ENCODE measurements at places on chromosomes 3 and 15.
A peak's percentile ranks its signal among the peaks of the same experiment; 100 is the strongest.

- DNase-seq = no peak
Measured at GRCh38 chr3:129245141-129245540, 4.3 kb upstream of the COPG1 start.

DNA sequence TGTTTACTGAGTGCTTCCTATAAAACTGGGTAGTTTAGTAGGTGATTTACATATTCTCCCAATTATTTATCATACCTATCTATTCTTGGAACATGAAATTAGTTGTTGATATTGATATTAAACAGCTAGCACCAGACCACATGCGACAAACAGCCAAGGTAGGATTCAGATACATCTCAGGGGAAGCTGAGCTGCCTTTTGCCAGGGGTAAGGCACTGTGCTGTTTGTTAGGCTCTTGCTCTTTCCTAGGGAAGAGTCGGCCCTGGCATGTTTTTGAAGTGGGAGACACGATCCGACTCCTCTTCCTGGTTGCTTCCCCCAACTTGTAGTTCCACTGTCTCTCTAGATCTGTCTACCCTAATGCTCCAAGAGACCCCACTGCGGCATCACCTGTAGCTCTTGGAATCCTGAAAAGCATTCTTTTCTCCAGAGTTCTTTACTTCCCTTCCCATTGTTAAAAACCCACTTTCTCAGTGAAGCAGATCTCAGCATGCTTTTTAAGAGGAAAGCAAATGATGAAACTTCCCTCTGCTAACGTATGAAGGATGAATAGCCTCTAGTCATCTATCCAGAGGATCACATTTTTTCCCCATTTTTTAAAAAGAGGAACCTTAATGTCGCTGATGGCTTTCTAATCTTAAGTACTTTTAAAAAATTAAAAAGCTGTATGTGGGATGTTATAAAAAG lies 138.4 kb downstream of the GHSR start:
- DNase-seq = no peak

GRCh38 chr3:36381311-36381956 lies 1.1 kb downstream of the STAC start:
- DNase-seq = no peak

DNA sequence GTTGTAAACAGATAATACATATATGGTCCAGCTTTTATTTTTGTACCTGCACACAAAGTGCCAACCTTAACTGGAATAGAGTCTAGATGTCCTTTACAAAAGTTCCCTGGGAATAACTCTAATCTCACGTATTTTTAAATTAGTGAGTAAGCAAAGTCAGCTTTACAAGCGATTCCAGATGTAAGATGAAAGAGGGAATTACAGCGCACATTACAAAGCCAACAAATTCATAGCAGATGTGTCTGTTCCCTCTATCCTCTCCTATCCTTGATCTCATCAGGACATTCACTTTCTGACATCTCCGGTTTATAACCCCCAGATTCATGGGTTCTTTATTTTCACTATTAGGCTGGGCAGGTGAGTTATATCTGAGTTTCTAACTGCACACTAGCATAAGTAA lies 406.8 kb upstream of the ZNF385D start:
- no peak for DNase-seq

DNA sequence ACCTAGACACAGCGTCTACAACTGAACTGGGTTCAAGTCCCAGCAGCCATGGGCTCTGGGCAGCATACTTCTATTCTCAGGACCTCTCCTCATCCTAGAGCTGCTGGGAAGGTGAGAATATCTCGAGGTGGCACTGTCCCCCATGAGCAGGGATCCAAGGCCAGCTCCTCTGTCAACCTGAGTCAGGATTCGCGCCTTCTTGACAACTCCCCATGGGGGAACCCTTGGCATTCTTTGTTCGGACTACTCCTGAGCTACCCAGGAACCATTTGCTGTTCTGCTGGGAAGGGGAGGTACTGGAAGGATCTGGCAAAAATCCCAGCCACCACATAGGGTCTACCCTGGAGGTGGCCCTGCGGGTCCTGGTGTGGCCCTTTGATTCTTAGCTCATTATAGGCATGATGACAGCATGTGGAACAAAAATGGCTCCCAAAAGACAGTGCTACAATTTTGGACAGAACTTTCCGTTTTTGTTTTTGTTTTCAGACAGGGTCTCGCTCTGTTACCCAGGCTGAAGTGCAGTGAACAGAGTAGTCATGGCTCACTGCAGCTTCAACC lies 22.3 kb downstream of the PLXNB1 start:
- DNase-seq = no peak

GRCh38 chr15:63402498-63403253 lies 21.0 kb upstream of the CA12 start:
- DNase-seq = no peak

DNA sequence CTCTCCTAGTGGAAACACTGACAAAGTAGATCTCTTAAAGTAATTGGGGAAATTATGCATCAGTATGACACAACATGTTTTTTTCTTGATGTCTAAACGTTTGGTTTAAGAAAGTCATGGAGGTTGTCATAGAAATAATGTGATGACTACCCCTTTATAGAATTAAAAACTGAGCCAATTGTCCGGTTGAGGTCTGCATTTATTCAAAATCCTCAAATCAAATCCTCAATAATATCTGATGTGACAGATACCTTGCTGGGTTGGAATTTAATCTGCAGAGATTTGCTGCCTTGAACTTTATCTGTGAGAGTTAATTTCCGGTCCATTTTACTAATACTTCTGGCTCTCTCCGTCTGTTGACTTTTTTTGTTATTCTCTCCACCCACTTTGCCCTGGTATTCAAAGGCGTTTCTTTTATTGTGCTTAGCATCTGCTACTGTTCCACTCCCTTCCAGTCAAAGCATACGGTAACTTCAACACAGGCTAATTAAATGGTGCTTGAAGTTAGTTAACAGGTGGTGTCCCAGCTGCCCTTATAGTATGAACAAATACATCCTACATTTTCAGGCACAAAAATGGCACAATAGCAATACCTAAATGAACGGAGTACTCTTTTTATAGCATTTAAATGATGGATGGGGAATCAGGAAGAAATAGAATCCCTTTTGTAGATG lies 628.3 kb downstream of the ROBO1 start:
- no peak for DNase-seq

GRCh38 chr15:65516997-65517865 lies at the start of gene DPP8:
TSS of gene DPP8 (minus strand) at chr15:65517689. CDS start at chr15:65512553, 5,136 bp downstream.
- peak; percentile 91 for DNase-seq

DNA sequence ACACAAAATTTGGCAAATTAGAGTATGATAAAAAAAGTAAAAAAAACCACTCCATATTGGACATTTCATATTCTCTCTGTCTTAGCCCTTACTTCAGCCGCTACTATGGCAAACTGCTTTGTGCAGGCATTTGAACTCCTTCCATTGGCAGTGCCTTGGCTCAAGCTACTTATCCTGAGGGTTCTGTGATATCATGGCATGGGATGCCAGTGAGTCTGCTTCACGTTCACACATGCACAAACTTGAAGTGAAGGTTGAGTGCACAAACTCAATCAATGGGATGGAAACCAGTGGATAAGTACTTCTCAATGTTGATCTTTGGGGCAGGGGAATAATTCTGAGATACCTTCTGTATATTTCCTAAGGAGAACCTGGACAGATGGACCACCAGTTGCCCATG lies 117.2 kb downstream of the IL20RB start:
- DNase-seq = no peak

DNA sequence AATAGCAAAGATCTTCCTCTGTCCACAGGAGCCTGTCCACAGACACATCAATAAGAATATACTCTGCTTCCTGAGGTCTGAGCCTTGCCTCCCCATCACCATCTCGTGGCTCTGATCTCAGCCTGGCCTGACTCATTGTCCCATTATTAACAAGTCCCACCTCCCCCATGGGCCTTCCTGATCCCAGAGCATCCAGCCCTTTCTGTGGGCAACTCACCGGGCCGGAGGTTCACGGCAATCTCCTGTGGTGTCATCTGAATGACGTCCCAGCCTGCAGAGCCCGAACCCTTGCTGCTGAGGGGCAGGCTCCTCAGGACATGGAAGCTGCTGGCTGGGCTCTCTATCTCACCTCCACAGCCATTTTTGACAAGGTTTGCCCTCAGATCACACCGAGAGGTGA lies 28.1 kb downstream of the ITGB5 start:
- no peak for DNase-seq

- DNase-seq = no peak
Measured at GRCh38 chr3:143525408-143525807, 322.9 kb downstream of the SLC9A9 start.

GRCh38 chr3:193884652-193885051 lies 251.3 kb upstream of the HES1 start:
- no peak for DNase-seq

- no peak for DNase-seq
Measured at GRCh38 chr3:187207624-187208023, 10.3 kb downstream of the RTP1 start.
